ENCODE measurements at places on chromosomes 16 and 17.

DNA sequence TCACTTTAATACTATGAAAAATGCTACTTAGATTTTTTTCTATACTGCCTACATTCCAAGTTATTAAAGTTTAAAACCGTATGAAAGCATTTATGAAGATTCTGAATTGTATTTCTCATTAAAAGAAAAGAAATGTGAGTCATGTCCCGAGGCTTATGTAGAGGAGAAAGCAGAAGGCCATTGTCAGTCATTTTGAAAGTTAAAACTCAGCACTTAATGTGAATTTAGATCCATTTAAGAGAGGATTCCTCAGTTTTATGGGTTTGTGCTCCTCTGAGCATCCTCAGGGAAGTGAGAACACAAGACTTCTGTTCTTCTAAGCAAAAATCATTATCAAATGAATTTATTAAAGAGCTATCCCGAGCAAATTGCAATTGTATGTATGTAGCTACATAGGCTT, 11.8 kb downstream of the C17orf75 start:
- no peak for DNase-seq

DNA sequence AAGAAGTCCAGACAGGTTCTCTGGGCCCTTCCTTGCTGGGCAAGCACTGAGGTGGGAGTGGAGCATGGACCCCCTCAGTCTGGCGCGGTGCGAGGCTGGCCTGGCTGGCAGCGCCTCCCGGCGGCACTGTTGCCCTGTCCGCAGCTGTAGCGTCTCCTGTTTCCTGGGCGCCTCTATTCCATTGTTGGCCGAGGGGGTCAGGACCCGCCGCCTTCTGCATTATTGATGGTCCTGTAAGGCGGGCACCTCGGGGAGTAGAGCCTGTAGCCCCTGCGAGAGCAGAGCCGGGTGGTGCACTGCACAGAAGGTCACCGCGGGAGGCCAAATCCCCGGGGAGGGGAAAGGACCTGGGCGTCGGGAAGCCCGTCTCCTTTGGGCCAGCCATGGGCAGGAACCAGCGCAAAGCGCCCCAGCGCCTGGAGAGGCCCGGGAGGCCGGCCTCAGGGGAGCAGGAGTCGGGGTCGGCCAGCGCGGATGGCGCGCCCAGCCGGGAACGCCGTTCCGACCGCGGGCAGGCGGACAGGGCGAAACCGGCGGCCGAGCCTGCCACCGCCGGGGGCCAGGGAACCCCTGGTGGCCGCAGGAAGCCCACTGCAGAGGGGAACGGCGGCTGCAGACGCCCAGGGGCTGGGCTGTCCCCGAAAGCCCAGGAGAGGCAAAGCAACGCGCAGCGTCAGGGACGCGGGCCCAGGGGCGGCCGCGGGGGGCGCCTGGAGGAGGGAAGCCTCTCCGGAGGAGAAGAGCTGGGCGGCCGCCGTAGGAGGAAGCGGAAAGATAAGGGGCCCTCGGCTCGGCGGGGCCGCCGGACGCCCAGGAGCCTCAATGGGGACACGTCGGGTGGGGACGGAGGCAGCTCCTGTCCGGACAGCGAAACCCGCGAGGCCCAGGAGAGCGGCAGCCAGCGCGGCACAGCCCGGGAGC, at the start of gene MYO15B:
Gene MYO15B, plus strand, starts transcription at position 126 of the 921 bp plus-strand sequence. Its CDS starts 258 bp downstream, at position 384.
- DNase-seq: peak; percentile 80

GRCh38 chr17:72357764-72358365, 237.0 kb downstream of the SOX9 start:
- no peak for DNase-seq

GRCh38 chr17:82021107-82021899, 1.4 kb downstream of the CENPX start:
- peak; percentile 75 for DNase-seq

- peak; percentile 54 for DNase-seq
These were observed 14.0 kb downstream of the COPZ2 start for GRCh38 chr17:48023400-48024148.

DNA sequence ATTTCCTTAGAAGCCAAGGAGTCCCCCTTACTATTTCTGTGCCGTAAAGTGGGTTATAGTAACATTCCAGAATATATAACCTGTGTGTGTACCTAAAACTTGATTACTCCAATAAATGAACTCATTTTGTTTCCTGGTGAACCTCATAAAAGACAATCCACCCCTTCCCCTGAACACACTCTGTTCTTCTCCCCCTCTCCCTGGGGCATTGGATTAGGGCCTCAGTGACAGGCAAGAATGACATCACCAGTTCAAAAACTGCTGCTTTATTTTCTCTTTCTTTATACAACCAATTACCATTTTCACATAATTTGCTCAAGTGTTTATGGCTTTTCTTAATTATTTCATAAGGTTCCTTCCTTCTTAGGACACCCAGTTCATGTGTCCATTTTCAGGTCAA, 17.4 kb downstream of the AARSD1 start:
- DNase-seq: no peak

- DNase-seq: no peak
These were observed 8.8 kb upstream of the ITGB4 start for GRCh38 chr17:75712446-75712845.

- no peak for DNase-seq
These were observed 5.5 kb upstream of the DNAI2 start for GRCh38 chr17:74268558-74268957.

DNA sequence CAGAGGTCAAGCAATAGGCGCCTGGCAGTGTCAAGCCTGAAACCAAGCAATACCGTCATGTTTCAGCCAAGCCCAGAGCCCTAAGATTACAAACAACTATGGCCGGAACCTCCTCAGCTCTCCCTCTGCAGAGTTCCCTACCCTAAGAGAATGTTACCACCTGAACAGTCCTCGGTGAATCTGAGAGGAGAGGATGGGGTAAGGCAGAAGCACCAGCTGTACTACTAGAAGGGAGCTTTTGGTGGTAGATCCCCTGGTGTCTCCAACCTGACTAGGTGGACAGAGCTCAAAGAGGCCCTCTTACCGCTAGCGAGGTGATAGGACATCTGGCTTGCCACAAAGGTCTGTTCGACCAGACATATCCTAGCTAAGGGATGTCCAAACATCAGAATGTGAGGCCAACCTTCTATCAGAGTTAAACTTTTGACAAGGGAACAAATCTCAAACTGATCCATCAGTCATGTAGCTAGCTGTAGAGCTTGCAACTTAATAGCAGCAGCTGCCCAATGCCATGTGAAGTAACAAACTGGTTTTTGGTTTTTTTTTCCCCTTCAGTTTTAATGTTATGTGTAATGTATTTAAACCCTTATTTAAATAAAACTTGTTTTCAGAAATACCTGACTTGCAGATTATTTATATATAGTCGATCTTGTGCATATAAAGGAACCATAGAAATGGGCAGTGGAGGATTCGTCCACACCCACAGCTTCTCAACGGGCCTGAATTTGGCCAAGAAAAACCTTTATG, 2.5 kb downstream of the EIF1 start:
- DNase-seq: no peak

GRCh38 chr17:62757500-62757951, 50.6 kb downstream of the MARCHF10 start:
- DNase-seq: no peak

- DNase-seq: no peak
These were observed 7.4 kb downstream of the PNPO start for GRCh38 chr17:47948706-47949196.

DNA sequence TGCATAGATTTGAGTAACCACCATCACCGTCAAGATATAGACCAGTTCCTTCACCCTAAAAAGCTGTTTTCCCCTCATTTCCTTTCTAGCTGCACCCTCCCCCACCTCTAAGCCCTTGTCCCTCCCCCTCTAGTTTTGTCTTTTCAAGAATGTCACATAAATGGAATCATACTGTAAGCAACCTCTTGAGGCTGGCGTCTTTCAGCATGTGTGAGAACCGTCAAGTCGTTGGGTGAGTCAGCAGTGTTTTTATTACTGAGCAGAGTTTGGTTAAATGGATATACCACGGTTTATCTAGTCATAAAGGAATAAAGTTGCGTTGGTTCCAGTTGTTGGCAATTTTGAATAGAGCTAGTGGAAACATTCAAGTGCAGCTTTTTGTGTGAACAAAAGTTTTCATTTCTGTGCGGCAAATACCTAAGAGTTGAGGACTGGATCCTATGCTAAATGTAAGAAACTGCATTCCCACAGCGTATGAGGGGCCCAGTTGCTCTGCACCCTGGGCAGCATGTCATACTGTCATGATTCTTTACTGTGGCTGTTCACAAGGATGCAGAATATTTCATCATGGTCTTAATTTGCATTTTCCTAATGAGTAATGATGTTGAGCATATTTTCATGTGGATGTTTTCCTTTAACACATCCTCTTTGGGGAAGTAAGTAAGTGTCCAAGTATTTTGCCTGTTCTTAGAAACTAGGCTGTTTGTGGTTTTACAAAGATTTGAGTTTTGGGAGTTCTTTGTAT, 264.3 kb downstream of the CPPED1 start:
- DNase-seq: no peak

DNA sequence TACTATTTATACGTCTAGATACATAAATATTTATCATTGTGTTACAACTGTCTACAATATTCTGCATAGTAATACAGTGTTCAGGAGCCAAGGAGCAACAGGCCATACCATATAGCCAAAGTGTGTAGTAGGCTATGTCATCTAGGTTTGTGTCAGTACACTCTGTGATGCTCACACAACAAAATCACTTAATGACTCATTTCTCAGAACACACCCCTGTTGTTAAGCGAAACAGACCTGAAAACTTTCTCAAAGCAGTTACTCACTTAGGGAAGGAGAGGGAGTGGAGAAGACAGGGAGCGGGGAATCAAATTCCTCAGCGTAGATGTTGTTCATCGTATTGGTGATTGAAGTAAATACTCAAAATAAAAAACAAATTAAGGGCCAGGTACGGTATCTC, 269.5 kb downstream of the STX8 start:
- no peak for DNase-seq

- DNase-seq: no peak
These were observed 54.9 kb downstream of the SNX11 start for GRCh38 chr17:48162306-48162934.

DNA sequence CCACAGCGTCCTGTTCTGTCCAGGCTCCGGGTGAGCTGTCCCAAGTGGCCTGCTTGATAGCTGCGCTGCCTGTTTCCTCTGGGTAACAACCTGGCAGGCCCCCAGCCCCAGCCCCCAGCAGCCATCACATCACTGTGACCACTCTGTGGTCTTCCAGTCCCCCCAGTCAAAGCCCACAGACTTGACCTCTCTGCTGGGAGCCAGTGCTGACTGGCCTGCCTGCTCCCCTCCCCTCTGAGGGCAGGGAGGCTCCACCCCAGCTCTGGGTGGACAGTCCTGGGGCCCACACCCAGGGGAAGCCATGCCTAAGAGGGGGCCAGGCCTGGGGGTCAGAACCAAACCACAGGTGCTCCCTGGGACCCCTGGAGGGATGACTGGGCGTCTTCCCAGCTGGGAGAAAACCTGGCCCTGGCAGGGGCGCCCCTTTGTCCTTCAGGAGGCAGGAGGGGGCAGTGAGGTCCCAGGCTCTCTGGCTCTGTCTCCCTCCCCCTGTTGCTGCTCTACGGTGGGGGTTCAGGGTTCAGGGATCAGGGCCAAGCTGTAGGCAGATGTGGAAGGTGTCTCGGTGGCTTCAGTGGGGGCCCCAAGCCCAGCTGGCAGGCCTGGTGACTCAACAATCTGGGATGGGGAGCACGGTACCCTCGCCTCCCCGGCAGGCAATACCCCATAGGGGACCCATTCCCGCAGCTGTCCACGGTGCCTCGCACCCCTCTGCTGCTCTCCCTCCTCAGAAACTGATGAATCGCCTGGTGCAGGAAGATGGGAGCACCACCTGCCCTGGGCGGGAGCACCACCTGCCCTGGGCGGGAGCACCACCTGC, 1.8 kb upstream of the SLC16A3 start:
- DNase-seq: no peak

All from CD4-positive, alpha-beta T cell treated with Interleukin-6 for 4 hours (primary cell).